T-cell (primary cell): ENCODE measurements at places on chromosomes 3 and 15.

- H3K27me3 ChIP-seq: no peaks in the 10 kb centered on the region
- no peak for DNase-seq
- no peak overlapping the region for H3K4me3 ChIP-seq
These were observed 43.4 kb downstream of the MUC20 start for GRCh38 chr3:195763843-195764825.

DNA sequence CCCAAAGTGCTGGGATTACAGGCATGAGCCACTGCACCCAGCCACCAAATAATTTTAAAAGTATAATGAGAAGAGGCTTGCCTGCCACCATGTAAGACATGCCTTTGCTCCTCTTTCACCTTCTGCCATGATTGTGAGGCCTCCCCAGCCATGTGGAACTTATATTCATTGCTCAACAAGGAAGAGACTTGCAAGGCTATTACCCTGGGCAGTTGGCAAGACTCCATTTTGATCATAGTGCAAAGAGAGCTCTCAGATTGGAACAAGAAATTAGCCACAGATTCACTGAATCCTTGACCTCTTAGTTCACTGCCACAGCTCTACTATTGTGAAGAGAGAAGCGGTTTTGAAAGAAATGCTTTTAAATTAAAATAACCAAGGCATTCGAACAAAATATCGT, 6.1 kb downstream of the SCAP start:
- no peak overlapping the region for H3K4me3 ChIP-seq
- H3K36me3 ChIP-seq: peaks cover 2% of the 10 kb centered on the region
- no peaks in the 10 kb centered on the region for H3K27me3 ChIP-seq
- H3K4me1 ChIP-seq: peaks cover 7% of the 10 kb centered on the region

GRCh38 chr3:16404349-16404895, 109.1 kb downstream of the RFTN1 start:
- no peaks in the 10 kb centered on the region for H3K27me3 ChIP-seq
- DNase-seq: no peak
- peaks cover 11% of the 10 kb centered on the region for H3K36me3 ChIP-seq

GRCh38 chr3:16090024-16090423, 84.5 kb upstream of the GALNT15 start:
- H3K27me3 ChIP-seq: no peaks in the 10 kb centered on the region
- no peaks in the 10 kb centered on the region for H3K36me3 ChIP-seq
- no peak for DNase-seq
- no peaks in the 10 kb centered on the region for H3K4me1 ChIP-seq

- H3K4me3 ChIP-seq: no peak overlapping the region
- H3K36me3 ChIP-seq: peaks cover 3% of the 10 kb centered on the region
- H3K4me1 ChIP-seq: peaks cover 8% of the 10 kb centered on the region
- no peak overlapping the region for H3K27ac ChIP-seq
These were observed 12.2 kb downstream of the NEK10 start for GRCh38 chr3:27356976-27357375.

DNA sequence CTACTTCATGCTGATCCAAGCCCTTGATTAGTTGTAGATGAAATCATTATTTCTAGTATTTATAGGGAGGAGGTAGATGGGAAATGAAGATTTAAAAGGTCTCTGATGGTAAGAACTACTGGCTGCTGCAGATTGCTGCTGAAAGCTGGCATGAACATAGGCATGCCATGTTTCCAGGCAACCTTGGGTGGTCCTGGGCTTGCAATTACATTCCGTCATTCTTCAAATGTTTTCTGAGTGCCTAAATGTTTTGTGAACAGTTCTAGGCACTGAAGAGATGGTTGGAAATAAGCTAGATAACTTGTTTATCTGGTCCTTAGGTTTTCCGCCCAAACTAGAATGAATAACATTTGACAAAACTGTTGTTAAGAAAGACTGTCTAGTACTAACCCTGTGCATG, 95.8 kb downstream of the KCNAB1 start:
- H3K4me1 ChIP-seq: no peaks in the 10 kb centered on the region
- H3K4me3 ChIP-seq: no peak overlapping the region
- no peaks in the 10 kb centered on the region for H3K36me3 ChIP-seq
- no peaks in the 10 kb centered on the region for H3K27me3 ChIP-seq
- no peak for DNase-seq
